HTR-8/SVneo (cell line): ENCODE measurements at places on chromosomes 13 and 19.

- DNase-seq: no peak
Observed at GRCh38 chr13:65112123-65112522, 2118.0 kb downstream of the PCDH9 start.

- DNase-seq: no peak
Observed at GRCh38 chr19:10122045-10122444, 2.3 kb upstream of the EIF3G start.

- DNase-seq: no peak
Observed at GRCh38 chr19:35344511-35345031, 3.1 kb upstream of the FFAR1 start.

DNA sequence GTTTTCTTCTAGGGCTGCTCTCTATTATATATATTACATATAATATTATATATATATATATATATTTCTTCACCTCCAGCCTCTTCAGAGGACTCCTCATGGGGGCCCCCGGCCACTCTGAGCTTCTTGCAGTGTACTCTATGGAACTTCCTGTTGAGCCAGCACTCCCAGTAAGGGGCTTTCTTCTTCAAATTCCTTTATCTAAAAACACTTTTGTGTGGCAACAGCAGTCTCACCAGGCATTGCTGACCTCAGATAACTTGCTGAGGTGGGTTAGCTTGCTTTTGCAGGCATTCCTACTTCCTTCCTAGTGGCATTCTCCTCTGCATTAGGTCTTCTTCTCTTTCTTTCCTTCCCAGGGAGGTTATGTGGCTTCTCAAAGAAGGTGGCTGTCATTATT is 381.5 kb downstream of the MYO16 start:
- no peak for DNase-seq

DNA sequence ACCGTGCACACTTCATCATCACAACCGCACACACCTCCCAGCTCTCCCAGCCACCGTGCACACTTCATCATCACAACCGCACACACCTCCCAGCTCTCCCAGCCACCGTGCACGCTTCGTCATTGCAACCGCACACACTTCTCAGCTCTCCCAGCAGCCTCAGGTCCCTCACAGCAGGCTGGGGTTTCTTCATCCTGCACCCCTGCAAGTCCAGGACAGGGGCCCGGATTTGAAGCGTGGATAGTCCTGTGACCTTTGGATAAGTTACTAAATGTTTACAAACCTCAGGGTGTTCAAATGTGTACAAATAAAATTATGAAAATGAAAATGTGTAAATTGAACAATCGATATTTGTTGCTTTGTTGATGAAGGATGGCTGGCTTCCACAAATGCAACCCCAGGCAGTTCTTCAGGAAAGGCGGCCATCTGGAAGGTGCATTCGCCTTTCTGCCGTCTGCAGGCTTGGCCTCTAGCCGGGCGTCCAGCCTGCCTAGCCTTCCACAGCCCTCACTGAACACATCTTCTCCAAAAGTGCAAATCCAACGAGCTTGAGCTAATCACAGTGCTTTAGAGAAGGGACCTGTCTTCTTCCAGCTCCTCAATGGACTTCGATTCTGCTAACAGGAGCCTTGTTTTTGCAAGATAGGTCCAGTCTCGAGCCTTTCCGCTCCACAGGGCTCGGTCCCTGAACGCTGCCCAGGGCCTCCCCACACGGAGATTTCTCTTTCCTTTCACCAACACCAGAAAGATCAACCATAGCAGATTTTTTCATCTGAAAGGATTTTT is 74.2 kb downstream of the SPACA7 start:
- no peak for DNase-seq

DNA sequence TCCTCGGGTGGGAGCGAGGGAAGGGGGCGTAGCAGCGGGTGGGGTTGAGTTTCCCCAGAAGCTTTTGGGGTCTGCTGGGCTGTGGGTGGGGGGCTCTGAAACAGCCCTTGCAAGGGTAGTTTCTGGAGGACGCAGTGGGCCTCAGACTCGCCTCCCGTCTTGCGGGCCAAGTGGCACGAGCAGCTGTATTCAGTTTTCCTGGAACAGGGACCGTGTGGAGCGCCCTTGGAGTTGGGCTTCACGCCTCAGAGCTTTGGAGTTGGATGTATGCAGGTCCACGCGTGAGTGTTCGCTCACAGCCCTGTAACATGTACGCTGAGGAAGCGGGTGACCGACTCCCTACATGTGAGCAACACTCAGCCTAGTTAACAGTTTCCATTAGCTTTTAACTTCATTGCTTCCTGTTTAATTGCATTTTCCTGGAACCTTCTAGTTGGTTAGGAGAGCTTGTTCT is 603 bp downstream of the TM9SF2 start:
- no peak for DNase-seq

DNA sequence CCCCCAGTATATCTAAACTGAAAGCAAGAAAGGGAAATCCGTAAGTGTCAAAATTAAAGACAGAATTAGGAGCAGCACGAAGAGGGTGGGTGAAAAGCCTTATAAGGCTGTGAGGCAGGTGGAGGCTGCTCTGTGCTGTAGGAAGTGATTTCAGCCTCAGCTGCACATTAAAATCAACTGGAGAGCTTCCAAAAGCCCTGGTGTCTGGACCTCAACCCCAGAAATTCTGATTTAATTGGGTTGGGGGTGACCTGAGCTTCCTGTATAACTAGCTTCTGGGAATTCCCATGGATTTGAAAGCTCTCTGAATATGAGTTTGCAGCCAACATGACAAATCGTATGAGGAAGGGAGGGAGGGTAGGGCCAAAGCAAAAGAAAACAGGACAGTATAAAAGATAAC is 242.4 kb upstream of the TMTC4 start:
- DNase-seq: no peak

DNA sequence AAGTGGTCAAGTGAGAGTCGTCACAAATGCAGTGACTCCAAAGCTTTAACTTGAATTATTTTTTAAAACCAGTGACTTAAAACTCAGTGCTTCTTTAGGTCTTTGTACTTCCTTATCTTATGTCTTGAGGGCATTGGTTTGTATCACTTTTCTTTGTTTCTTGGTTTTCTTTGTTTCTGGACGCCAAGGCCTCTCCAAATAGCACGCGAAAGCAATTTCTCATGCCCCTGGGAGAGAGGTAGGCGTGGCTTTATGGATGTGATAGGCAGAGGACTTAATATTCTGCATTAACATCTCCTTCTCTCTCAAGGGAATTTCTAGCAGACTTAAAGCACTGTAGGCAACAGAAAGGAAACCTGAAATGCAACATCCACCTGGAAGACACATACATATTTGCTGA is 20.6 kb downstream of the UBE2L5 start:
- DNase-seq: no peak

DNA sequence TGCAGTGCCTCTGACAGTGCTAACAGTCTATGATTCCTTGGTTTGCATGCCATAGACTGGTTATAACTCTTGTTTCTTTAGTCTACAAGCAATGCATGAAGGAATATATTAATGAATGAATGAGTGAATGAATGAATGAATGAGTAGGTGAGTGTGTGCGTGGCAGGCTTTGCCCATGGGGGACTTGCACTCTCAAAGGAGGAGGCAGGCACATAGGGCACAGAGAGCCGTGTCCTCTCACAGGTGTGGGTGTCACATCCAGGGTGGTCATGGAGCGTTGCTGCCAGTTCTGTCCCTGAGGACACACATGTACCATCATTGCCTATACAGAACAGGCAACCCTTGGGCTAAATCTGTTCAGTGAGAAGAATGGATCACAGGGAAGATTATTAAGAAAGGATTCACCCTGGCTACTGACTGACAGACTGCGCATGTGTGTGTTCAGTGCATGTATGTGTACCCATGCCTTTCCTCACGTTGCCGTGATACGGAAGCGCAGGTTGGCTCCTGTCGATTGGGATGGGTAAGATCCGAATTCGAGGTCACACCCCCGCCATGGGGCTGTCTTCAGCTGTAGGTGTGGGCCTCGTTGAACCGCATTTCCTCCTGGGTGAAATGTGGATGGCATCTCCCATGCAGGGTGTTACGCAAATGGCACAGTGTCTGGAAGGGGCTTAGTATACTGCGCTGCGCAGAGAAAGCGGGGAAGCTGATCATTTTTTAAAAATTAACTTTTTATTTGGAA is 161.4 kb downstream of the STK24 start:
- DNase-seq: no peak

- DNase-seq: no peak
Observed at GRCh38 chr19:16544473-16545231, 2.4 kb upstream of the CHERP start.

DNA sequence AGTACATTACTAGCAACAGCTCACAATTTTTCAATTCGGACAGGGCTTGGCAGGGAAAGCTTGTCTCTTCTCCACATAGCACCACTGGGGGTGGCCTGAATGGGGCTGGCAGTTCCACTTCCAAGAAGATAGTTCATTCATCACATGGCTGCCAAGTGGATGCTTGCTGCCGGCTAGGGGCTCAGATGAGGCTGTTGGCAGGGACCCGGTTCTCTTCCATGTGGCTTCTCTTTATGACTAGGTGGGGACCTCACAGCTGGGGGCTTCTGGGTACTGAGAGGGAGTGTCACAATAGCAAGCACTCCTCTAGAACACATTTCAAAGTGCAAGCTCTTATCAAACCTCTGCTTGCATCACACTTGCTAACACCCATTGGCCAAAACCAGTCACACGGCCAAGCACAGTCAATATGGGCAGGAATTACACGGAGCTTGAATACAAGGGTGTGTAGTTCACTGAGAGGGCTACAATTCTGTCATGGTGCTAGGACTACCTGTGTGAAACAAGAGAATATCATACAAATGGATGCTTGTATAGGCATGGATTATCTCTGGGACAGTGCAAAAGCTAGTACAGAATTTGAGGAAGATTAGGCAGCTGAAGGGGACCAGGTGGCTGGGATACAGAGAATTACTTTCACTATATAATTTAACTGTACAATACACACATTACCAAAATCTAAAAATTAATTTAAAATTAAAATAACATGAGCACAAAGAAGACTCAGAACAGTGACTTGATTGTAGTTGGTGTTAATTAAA is 32.3 kb downstream of the ATP7B start:
- no peak for DNase-seq

DNA sequence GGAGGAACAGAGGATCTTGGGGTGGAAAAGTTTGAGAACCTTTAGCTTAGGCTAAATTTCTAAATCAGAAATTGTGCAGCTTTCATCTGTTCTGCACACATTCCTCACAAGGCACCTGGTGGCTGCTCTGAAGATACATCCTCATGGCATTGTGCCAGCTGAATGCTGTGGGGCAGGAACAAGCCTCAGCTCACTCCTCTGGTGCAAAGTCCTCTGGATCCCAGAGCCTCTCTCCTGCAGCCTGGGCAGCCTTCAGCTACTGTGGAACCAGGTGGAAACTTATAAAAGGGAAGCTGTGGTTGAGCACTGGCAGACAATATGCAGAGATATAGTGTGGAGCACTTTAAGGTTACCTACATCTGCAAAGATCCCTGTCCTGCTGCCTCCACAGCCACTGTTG is 72.3 kb downstream of the KCTD12 start:
- no peak for DNase-seq

GRCh38 chr13:80244574-80244973 is 96.4 kb downstream of the SPRY2 start:
- no peak for DNase-seq

DNA sequence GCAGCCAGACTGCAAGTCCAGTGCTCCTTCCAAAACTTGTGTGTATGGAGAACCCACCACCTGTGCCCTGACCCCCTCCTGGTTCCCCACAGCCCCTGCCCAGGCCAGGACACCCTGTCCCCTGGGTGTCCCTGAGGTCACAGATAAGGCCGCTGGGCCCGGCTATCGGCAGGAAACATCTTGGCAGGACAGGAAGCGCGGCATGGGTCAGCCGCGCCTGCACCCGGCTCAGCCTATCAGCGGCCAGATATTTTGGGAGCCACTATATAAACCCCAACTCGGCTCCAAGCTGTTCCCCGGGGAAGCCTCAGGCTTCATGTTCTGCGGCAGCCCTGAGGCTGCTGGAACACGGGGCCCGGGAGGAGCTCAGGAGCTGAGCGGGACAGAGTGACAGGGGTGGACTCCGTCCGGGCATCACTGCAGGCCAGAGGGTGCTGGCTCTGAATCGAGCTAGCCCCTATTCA is 60.8 kb downstream of the AP1M1 start:
- DNase-seq: no peak

GRCh38 chr19:9937001-9937411 is 691 bp upstream of the OLFM2 start:
- no peak for DNase-seq

GRCh38 chr13:33832872-33833271 is 14.9 kb downstream of the RFC3 start:
- no peak for DNase-seq

GRCh38 chr13:55245005-55245644 is 1895.6 kb upstream of the PRR20A start:
- DNase-seq: no peak

DNA sequence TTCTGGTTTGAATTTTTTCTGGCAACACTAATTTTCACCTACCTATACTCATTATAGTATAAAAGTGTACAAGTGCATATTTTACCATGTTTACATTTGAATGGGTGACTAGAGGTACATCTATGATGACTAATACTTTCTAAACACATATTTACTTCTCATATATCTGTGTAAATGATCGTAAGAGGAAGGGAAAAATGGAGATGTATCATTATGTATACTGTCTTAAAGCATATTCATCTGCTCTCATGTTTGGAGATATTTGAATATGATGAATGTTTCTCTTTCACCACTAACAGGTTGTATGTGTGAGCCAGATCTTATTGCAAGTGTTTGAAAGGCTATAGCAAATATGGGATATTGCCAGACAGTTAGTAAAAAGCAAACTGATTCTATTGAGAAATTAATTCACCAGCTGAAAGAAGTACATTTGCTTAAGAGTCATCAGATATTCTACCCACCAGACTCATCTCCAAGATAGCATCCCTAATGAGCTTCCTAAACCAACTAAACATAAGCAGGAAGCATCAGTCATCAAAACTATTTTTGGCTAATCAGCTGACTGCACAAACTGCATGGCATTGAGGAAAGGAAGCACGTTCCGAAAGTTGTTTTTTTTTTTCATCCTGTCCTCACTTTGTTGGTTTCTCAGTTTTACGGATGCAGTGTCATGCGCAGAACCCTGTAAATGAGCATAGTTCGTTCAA is 738.2 kb downstream of the GPC5 start:
- DNase-seq: no peak

GRCh38 chr19:7505682-7506384 is 10.1 kb upstream of the ZNF358 start:
- DNase-seq: no peak
